ENCODE measurements at places on chromosomes 12 and 14.

- DNase-seq: no peak
Observed at GRCh38 chr12:80173083-80173864, 73.9 kb downstream of the OTOGL start.

DNA sequence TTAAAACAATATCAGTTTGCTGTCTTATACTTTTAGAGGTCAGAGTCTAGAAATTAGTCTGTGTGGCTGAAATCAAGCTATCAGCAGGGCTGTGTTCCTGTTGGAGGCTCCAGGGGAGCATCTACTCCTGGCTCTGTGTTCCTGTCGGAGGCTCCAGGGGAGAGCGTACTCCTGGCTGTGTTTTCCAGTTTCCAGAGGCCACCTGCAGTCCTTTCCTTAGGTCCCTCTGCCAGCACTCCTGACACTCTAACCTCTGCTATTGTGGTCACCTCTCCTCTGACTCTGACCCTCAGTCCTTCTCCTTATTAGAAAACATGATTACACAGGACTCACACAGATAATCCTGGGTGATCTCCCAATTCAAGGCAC lies 1140.7 kb upstream of the TMEM132C start:
- DNase-seq: no peak

- DNase-seq: no peak
Observed at GRCh38 chr14:97564334-97564733, 767.2 kb downstream of the VRK1 start.

DNA sequence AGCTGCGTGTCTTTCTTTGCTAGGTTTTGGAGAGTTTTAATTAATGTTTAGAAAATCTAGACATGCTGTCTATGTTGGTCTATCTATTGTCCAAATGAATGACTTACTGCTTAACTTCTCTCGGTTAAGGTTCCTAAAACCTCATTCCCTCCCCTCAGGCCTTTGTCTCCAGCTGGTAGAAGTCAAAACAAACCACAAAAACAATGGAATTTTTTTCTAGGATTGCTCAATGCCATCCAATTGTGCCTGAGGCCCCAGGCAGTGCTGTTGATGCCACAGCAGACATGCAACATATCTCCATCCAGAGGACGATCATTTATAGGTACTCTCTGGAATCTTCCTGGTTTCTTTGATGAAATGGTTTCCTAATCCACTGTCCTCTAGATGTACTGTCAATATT lies 448.2 kb upstream of the TBX3 start:
- no peak for DNase-seq

GRCh38 chr14:67449096-67449495 lies 37.1 kb upstream of the PLEK2 start:
- no peak for DNase-seq

DNA sequence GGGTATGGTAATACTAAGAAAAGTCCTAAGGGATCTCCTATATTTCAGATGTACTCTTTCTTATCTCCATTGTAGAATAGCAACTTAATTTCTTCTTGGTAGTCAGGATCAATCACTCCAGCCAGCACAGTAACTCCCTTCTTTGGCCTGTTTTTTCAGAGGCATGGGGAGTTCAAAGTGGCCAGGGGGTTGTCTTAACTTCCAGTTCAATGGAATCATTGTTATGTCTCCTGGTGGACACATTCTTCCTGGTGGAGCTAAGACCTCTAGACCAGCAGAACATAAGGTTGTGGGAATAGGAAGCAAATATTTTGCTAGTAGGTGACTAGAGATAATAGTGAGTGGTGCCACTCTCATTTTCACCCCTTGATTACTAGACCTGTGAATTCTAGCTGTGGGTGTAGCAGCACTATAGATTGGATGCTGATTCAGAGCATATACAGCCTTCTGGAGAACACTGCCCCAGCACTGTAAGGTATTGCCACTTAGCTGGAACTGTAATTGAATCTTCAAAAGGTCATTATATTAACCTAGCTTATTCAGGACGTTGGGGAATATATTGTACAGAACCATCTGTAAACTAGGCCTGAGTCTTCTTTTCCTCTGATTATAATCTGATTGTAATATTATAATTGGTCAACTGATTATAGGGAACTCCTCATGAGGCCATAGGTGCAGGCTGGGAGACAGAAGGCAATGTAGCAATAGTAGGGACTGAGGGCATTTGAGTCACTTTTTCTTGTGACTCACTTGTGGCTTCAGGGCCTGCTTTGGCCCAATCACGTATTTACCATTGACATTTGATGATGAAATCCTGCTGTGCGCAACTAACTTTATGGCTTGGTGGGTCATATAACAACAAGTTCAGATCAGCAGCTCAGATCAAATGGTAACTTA lies 60.2 kb upstream of the ATP2B1 start:
- no peak for DNase-seq

- no peak for DNase-seq
Observed at GRCh38 chr12:116406529-116406928, 129.0 kb upstream of the MED13L start.

- DNase-seq: peak; percentile 20
Observed at GRCh38 chr14:50736932-50737419, 68.9 kb upstream of the SAV1 start.

GRCh38 chr12:76545486-76545885 lies 14.1 kb downstream of the OSBPL8 start:
- DNase-seq: no peak

DNA sequence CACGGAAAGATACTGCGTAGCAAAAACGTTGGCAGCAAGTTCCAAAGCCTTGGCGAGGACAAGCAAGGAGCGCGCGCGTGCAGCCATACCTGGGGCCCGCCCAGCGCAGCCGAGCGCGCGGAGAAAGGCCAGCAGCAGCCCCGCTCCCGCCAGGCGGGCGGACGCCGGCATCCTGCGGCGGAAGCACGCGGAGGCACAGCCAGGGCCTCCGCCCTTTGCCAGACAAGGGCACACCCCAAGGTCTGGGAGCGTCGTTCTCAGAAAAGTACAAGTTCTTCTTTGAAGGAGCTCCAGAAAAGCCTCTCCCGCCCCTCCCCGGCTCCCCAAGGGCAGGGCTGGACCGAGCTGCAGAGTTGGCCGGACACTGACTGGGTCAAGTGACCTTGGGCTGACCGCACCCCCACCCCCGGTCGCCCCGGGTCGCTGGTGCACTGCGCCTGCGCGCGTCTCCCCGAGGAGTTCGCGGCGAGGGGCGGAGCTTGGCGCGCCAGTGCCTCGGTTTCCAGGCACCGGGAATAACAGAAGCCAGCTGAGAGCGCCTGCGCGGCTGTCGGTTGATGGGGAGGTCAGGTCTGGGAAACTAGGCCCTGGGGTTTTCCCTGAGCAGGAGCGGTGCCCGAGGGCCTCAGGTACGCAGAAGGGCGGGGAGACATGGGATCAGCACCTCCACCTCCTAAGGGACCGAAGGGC lies at the start of gene ZC2HC1C:
ZC2HC1C (plus strand) TSS at position 521 of the 690 bp plus-strand sequence. CDS start 933 bp downstream, outside the sequence.
- peak; percentile 73 for DNase-seq

DNA sequence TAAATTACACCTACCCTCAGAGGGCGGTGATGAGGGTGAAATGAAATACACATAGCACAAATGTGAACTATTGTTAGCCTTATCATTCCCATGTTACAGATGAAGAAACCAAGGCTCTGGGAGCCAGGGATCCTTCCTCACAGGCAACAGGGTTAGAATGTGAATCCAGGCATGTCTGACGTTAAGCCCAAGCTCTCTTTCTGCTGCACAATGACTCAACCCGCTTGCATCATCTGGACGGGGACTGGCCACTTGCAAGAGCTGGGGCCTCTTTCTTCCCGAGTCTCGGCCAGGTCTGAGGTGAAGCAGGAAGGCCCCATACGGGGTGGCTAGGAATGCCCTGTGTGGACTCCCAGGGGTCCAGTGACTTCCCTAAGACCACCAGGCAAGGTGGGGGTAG lies 105.2 kb downstream of the RBM19 start:
- no peak for DNase-seq

DNA sequence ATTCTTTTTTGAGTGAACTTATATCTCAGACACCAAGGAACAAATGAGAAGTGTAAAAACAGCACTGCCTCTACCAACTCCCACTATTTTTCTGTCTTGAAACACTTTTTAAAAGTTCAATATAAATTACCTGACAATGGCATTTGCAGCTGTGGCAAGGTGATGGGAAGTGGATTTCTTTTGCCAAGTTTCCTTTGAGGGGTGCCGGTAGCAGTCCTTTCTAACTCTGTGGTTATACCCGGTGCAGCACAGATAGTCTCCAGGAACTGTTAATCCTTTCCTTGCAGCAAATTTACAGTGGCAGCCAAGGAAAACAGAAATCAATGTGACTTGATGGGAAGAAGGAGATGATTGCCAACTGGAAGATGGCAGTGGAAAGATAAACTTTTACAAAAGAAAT lies 243.7 kb downstream of the BCAT1 start:
- DNase-seq: no peak

GRCh38 chr12:127270193-127270592 lies 996.8 kb upstream of the TMEM132C start:
- DNase-seq: no peak

DNA sequence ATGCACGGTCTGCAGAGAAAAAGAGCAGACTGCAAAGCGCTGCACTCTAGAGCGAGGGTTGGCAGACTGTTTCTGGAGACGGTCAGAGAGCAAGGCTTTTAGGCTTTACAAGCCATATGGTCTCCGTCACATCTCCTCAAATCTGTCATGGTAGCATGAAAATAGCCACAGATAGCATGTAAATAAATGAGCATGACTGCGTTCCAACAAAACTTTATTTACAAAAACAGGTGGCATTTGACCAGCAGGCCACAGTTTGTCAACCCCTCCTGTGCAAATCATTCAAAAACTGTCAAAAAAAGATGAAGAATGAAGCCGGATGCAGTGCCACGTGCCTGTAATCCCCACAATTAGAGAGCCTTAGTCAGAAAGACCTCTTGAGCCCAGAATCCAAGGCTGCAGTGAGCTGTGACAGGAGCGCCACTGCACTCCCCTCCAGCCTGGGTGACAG lies 18.9 kb downstream of the SYNE3 start:
- no peak for DNase-seq

DNA sequence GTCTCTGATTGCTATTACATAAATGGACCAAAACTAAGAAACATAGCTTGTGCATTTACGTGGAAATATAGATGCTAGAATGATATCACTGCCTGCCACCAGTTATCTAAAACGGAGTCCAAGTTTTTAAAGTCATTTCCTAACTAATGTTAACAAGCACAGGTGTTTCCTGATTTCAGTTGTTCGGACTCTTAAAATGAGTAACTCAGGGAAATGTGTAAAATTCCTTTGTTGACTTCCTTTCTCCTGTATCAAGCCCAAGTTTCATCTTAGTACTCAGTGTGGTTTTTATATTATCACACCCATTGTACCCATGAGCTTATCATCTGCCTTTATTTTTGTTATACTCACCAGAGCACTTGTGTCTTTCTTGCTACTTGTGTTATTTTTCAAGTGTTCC lies 13.2 kb upstream of the PRKCH start:
- DNase-seq: no peak

DNA sequence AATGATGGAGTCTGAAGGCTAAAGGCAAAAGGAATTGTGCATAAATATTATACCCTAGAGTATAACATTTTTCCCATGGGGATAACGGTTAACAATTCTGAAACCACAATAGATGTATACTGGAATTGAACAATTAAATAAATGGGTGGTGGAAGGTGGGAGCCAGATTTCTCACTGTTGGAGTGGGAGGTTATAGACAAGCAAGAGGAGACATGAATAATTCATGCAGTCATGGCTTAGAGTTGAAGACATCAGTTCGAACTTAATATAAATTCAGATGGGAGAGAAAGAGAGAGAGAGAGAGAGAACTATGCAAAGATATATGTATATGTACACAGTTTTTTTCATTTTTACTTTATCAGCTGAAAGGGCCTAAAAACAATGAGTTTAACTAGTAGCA lies 523.9 kb downstream of the FOXG1 start:
- no peak for DNase-seq

GRCh38 chr12:130220706-130221100 lies 58.4 kb downstream of the FZD10 start:
- no peak for DNase-seq

- DNase-seq: no peak
Observed at GRCh38 chr14:100601914-100602313, 14.7 kb upstream of the BEGAIN start.

GRCh38 chr14:101193845-101194372 lies 290.4 kb upstream of the RTL1 start:
- DNase-seq: no peak

DNA sequence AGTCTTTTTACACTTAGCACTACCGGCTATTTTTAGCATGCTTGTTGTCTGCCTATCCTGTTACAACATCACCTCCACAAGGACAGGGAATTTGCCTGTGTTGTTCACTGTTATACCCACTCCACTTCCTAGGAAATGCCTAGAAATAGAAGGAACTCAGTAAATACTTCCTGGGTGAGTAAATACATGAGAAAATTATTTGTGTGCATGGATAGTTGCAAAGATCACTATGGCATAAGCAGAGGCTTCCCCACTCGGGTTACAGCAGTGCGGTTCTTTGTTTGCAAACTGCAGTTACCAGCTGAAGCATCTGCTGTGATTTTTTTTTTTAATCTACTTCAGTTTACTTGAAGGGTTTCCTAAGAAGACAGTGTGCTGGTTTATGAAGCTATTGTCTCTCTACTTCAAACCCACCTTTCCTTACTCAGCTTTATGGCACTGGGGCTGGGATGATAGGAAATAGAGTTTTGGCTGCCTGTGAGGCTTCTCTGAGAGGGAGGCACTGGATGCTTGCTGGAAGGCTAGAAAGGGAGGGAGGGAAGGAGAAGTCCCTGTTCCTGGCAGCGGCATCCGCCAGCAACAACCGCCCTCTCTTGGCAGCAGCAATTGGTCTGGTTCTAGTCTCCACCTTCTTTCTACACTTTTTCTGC lies 29.0 kb downstream of the PDE6H start:
- DNase-seq: no peak

- no peak for DNase-seq
Observed at GRCh38 chr12:31369712-31370521, 44.0 kb upstream of the SINHCAF start.

GRCh38 chr12:124379938-124380754 lies 85.3 kb downstream of the RFLNA start:
- no peak for DNase-seq

- no peak for DNase-seq
Observed at GRCh38 chr14:100559455-100559854, 27.8 kb downstream of the BEGAIN start.

DNA sequence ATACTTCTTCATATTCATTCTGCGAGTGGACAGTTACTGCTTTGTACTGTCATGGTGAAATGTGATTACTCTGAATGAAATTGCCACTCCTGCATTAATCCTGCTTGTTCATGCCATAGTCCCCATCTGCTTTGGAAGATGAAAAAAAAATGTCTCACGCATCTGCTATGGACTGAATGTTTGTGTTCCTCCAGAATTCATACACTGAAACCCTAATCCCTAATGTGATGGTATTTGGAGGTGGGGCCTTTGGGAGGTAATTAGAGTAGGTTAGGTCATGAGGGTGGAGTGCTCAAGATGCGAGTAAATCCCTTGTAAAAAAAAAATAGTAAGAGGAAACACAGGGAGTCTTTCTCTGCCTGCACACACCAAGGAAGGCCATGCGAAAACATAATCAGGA lies 427.2 kb downstream of the TMTC2 start:
- DNase-seq: no peak

All from stimulated activated CD4-positive, alpha-beta T cell treated with anti-CD3 and anti-CD28 coated beads, Interleukin-4, amount 100 ng/mL, for 48 hours (primary cell).